ENCODE measurements at places on chromosomes 11 and 22.

DNA sequence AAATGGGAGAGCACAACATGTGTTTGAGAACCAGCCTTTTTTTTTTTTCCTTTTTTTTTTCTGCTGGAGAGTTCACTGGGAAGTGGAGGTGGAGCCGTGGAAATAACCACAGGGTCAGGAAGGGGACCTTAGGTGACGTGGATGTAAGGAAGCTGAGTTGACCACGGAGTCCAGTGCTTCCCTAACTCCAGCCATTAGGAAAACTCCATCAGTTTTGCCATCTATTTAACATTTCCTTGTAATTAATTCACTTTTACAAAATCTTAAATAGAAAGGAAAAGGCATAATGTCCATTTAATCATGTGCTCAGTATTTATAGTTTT, 2.0 kb upstream of the CDK2AP2 start:
- DNase-seq = no peak

- no peak for DNase-seq
Observed at GRCh38 chr11:126833065-126833464, 167.5 kb downstream of the KIRREL3 start.

- DNase-seq = peak; percentile 40
Observed at GRCh38 chr11:8092587-8093424, 11.8 kb downstream of the TUB start.

GRCh38 chr11:8777907-8778767, 95.5 kb downstream of the RPL27A start:
- no peak for DNase-seq

DNA sequence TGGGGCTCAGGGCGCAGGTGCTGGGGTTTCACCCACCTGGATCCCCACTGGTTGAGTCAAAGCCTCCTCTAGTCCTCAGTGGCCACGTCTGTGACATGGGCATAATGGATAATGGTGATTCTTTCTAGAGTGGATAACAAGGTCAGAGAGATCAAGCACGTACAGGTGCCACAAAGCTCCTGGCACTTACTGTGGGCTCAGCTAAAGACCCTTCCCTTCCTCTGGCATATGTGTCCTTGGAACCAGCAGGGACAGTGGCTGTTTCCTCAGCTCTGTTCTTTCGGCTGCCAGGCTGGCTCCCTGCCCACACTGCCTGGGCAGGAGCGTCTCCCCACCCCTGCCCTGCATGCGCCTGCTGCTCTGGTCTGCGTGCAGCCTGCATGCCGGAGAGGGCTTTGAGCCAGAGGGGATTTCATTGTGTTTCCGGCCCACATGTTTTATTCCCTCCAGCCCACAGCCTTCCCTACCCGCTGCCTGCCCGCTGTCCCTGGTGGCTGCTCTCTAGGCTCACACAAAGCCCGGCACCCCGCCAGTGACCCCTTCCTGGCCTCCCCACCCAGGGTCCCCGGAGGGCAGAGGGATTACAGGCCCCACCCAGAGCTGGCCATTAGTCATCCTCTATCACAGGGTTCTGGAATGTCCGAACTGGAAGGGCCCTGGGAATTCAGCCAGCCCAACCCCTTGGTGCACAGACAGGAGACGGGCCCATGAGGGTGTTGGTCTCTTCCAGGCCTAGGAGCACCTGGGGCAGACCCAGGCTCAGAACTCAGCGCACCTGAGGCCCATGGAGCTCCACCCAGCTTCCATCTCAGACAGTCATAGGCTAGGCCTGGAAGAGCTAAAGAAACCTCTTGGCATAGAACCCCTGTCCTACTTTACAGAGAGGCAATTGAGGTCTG, 55.3 kb upstream of the GCAT start:
- DNase-seq = peak; percentile 53

DNA sequence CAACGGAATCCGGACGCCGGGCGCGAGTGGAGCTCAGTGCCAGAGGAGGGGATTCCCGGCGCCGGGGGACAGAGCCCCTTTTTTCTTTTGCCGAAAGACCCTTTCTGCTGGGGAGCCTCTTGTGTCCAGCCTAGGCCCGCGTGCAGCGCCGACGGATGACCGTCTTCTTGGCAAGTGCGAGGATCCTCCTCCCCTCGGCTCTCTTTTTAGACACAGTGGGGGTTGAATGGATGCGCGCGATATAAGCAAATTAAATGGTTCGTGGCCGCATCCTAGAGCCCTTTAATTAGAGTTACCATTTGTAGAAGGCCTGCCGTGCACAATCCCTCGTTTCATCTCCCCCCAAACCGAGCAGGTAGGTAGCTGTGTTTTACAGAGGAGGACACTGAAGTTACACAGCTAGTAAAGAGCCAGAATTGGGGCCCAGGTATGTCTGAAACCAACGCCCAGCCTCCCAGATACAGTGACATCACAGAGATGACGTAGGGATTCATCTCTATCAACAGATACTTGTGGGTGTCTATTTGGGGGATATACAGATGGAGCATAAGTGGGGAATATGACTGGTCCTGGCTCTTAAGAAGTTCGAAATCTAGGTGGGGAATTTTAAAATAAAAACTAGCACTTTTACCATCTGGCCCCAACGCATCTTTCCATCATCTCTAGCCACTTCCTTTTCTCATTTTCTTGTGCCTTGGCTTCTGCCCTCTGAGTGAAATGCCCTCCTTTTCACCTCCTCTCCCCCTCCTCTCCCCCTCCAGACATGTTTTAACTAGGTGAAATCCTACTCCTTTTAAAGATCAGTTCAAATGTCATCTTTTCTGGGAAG, 875 bp downstream of the TCP11L1 start:
- DNase-seq = peak; percentile 17

GRCh38 chr11:4994551-4994950, at the start of gene OR51L1:
Gene OR51L1 (plus strand): TSS chr11:4994851. CDS start chr11:4998983, 4,132 bp downstream.
- DNase-seq = no peak
